ENCODE measurements at places on chromosomes 1 and 21. TPM values are rescaled to one million over a fixed set of nuclear protein-coding genes. Genes with fewer than 3 reads are reported as not detected.

DNA sequence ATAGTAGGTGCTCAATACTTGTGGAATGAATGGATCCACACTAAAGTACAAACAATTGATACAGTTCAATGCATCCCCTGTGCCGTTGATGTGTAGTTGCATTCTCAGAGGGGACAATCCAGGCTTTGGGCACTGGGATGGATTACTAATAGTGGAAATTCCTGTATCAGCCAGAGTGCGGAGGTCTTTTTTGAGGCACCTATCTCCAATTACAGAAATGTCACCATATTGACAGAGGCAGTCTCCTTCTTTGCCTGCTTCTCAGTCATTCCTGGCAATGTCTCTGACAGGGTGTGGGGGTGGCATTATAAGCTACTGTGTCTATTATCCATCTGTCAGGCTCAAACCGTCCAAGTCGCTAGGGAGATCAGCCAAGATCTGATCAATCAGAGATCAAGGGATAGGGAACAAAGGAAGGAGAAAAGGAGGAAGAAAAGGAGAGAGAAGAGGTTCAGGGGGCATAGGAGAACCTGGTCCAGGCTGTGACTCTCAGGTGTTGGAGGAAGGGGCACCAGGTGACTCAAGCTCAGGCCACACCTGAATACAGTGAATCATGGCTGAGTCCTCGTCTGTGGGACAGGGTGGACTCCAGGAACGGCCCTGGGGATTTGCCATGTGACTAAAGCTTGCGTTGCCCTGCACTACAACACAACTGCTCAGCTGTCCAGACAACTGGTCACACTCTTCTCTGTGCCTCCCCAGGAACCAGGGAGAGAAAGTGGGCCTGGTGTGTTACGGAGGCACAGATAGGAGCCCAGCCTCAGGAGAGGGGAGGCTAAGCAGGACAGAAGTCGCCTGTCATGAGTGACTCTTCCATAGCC, 3.4 kb upstream of the LAMB3 start:
- peak; percentile 91 for DNase-seq

DNA sequence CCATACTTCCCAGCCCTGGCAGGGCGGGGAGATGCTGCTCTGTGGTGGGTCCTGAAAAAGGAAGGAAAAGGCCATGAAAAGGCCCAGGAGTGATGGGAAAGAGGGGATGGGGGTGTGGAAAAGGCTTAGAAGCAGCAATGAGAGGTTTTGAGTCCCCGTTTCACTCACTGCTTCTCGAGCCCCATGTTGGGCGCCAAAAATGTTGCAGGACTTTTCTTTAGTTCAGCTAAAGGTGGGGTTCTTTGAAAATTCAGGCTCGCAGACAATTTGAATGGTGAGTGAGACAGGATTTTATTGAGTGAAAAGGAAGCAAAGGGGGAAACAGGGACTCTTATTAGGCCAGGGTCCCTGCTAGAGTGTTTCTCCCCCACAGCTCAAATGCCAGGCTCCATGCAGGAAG, 93.1 kb downstream of the MRPS6 start:
- no peak for DNase-seq

DNA sequence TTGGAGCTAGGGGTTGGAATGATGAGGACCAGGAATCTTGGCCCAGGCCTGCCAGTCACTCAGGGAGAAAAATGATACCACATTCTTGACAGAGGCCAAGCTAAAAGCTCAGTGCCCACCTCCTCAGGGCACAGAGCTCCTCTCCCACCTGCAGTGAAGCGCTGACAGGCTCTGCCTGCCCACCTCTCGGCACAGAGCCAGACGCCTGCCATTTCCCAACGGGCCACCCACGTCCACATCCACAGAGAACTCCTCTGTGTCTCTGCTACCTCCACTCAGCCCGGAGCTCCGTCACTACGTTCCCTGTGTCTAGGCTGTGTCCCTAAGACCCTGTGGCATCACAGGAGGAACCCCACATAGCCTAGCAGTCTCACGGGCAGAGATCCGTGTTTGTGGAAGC, 60.8 kb downstream of the MRPL37 start:
- DNase-seq: no peak

GRCh38 chr1:194372266-194372665, 1185.9 kb upstream of the B3GALT2 start:
- DNase-seq: no peak

Gene IGSF9
- 9.3 TPM for polyA plus RNA-seq
